ENCODE measurements at places on chromosomes 16 and 17. TPM values are rescaled to one million over a fixed set of nuclear protein-coding genes. Genes with fewer than 3 reads are reported as not detected.

Gene SUMO2
- 200 TPM for total RNA-seq

Gene KRTAP2-3
- total RNA-seq = not detected

Gene IFI35
- total RNA-seq = 14.4 TPM

Gene CIBAR2
- not detected for total RNA-seq

Gene SEPTIN12
- not detected for total RNA-seq

Gene MARCHF10
- not detected for total RNA-seq

Gene SEZ6
- not detected for total RNA-seq

Gene KLHL11
- total RNA-seq = 3.0 TPM

Gene CALB2
- 0.30 TPM for total RNA-seq

Gene TEKT1
- total RNA-seq = not detected
